ENCODE measurements at places on chromosomes 6 and 20. TPM values are rescaled to one million over a fixed set of nuclear protein-coding genes. Genes with fewer than 3 reads are reported as not detected.

- no peak for DNase-seq
These were observed 5.6 kb upstream of the SLC17A9 start for GRCh38 chr20:62946918-62947317.

DNA sequence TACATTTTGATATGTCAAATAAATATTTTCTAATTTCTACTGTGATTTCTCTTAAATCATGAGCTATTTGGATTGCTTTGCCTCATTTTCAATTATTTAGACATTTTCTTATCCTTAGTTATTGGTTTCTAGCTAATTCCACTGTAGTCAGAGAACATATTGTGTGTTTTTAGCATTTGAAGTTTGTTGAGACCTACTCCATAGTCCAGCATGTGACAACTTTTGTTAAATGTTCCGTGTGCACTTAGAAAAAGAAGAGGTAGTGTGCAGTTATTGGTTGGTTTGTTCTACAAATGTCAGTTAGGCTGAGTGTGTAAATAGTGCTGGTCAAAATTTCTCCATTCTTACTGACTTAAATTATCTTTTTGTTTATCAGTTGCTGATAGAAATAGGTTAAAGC lies 138.8 kb downstream of the BCAS1 start:
- DNase-seq = no peak

- no peak for DNase-seq
These were observed 9.1 kb upstream of the ANKRD60 start for GRCh38 chr20:58237318-58238132.

- no peak for DNase-seq
These were observed 40.8 kb downstream of the SNRNP48 start for GRCh38 chr6:7630792-7631191.

DNA sequence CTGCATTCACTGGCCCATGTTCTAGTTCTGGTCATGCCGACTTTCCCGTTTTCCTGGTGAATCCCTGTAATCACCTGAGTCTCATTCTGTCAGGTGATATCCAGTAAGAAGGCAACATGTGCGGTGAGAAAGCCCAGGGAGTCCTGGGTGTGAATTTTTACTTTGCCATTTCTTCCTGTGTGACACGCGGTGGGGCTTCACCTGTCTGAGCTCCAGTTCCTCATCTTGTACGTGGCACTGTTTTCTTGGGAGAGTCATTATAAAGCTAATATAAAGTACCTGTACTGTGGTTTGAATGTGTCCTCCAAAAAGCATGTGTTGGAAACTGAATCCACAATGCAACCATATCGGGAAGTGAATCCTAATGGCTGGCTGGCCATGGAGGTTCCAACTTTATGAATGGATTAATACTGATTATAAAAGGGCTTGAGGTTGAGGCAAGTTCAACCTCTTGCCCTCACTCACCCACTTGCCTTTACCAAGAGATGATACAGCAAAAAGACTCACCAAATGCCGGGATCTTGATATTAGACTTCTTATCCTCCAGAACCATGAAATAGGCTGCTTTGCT lies 5.1 kb downstream of the HLA-E start:
- no peak for DNase-seq

DNA sequence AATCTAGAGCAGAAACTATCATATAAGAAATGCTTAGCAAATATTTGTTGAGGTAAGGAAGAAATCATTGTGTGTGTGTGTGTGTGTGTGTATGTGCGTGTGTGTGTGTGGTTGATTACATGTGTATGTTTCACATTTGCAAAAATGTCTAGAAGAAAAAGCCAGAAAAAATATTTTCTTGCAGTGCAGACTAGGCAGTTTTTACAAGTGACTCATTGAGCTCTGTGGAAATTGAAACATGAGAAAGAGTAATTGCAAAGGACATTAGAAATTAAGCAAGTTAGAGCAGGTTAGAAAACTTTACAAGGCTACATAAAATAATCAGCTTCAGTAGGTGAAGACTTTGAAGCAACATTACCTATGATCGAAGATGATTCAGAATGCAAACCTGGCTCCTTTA lies 669.0 kb upstream of the EYS start:
- no peak for DNase-seq

DNA sequence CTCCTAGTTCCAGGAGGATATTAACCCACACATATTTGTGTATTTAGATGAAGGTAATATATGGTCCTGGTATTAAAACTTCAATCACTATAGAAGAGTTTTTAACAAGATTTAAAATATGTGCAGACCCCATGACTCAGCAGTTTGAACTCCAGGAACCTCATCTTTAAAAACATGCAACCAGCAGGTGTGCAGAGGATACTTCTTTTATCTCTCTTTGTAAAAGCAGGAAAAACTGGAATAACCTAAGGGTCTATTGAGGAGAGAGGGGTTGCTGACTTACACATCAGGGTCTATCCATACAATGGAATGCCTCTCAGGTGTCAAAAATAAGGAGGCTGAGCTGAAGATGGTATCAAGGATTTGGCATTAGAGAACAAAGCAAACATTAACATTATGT lies 36.9 kb upstream of the TFAP2C start:
- DNase-seq = no peak

DNA sequence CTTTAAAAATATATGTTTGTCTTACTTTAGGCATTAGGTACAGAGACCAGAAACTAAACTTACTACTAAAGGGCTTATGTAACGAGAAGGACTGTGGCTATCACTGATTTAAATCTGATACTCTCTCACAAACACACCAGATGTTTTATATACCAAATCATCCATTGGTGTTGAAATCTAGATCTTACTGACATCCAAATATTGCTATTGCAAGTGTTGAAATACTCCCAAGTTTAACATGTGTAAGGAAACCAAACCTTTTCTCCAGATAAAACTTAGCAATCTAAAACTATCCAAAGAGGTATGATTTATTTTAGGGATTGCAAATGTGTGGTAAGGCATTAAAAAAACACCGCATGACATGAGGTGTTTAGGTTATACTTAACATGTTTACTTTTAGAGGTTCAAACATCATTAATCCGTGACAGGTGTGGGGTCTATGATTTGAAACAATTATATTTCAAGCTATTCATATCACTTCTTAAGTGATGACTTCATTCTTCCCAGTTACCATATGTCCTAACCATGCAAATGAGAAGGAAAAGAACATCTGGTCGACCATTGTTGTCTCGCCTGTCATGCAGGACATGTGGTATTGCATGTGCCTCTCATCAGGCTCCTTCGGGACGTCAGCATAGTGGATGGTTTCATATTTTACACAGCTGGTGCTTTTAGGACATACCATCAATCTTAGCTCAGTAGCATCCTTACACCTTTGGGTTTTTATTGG lies 168.3 kb upstream of the SPACA1 start:
- no peak for DNase-seq

DNA sequence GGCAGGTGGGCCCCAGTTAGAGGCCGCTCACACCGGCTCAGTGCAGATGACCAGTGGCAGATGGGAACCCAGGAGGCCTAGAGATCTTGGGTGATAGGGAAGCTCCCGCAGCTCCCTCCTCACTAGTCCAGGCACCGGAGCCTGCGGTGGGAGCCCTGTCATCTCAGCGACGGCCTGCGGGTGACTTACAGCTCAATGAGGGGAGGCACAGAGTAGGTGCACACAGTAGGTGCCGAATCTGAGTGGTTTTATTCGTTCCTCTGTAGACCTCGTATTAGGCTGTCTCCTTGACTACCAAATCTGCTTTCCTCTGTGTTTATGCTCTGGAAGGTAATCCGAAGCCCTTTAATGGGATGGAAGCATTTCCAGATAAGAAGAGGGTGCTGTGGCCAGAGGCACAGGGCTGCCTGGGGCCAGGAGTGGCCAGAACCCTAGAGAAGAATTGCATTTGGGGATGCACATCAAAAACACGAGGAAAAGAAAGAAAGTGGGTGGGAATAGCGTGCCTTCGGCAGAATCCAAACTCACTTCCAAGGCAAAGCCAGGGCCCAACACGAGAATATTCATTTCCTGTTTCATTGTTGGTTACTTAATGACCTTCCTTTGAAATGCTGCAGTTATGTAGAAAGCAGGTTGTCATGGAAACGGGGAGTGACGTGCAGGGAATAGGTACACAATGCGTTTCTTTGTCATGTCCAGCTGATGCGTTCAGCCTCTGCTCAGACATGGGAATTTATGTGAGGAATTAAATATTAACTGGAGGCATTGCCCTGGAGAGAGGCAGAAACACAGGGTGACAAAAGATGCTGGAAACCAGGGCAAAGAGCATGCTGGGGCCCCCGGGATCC lies 24.7 kb downstream of the MYT1 start:
- DNase-seq = no peak

DNA sequence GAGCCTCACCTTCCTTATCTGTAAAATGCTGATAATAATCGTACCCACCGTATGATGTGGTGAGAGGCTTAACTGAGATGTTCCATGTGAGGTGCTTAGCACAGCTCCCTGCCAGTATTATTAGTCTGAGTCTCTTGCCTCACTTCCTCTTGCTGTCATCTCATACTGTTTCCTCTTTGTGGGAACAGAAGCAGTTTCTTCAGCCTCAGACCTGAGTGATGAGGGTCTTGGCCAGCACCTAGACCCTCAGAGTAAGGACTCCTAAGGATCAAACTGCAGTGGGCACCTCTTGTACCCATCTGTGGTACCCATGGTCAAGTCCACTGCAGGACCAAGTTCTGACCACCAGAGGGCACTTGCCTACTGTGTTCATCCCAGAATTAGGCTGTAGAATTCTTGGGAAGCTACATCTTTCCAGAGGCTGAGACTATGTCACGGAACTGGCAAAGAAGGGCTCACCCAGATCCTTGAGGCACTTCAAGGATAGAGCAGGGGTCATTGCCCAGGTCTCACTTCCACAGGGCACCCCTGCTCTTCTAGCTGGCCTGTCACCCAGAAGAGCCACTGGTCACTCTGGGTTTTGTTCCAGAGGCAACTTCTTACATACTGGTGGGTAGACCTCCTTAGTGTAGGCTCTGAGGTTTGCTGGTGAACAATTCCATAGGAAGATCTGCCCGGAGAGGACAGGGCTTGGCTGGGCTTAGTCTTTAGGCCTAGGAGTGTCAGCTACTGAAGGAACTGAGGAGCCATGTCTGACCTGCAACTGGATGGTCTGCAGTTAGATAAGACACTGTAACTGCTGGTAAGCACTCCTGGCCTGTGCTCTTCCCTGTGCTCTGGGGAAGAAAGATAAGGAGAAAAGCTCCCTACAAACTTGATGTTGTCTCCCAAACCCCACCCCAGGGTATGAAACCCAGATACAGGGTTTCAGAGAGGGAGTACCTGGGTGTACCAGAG lies 20.6 kb upstream of the SGK2 start:
- peak; percentile 61 for DNase-seq

GRCh38 chr6:105492706-105493673 lies 90.1 kb upstream of the PREP start:
- DNase-seq = no peak

GRCh38 chr6:6907286-6907685 lies 200.5 kb upstream of the RREB1 start:
- DNase-seq = no peak

The LHFPL5 gene
- not detected for polyA plus RNA-seq

The MUCL3 gene
- not detected for polyA plus RNA-seq

The PAX1 gene
- polyA plus RNA-seq = not detected

The SMLR1 gene
- polyA plus RNA-seq = not detected

The SLC4A11 gene
- 0.19 TPM for polyA plus RNA-seq

The LST1 gene
- polyA plus RNA-seq = 6.5 TPM

The ETV7 gene
- 0.10 TPM for polyA plus RNA-seq

The DNAH8 gene
- not detected for polyA plus RNA-seq

The IL17F gene
- not detected for polyA plus RNA-seq
